ENCODE measurements at places on chromosomes 11 and 22.
A peak's percentile ranks its signal among the peaks of the same experiment; 100 is the strongest.

DNA sequence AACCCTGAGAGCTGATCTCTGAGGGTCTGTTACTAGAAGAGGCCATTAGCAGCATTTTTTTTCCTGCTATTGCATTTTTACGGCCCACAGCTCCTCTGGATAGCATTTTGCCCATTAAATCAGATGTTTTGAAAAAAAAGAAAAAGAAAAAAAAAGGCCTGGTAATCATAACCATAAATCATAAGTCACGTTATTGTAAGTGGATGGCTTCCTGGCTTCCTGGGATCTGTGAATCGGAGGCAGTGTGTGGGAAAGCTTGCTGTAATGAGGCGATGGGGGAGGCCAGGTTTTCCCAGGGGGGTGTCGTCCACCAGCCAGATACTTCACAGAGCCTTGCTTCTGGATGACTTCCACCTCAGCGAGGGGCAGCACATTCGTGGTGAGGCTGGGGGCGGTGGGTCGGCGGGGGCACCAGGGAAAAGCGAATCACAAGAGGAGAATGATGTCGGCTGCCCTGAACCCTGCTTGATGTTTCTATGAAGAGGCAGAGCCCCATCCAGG is 106.5 kb upstream of the SYT13 start:
- no peak for DNase-seq

DNA sequence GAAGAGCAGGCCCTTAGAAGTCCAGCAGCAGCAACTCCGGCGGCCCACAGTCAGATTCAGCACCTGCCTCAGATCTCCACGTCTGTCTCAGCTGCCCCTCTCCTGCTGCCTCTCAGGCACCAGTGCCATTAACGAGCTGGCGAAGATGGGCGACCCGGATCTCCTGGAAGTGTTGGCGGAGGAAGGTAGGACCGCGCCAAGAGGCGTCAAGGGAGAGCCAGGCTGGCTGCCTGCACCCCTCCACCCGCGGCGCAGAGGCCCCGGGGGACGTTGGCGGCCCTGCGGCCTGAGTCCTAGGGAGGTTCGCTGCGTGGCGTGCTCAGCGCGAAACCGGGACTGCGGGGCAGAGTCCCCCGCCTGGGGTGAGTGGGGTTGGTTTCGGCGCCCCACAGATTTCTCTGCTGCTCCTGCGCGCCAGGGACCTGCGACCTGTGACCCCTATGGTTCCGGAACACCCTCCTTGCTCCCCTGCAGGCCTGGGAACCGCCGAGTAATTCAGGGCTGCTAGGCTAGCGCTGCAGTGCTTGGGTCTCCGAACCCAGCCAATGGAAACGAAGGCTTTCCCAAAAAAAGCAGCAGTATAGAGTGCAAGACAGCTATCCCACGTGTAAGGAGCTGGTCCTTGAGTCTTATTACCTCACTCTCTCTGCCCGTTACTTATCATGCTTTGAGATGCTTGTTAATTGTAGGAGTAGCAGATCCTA is 615 bp downstream of the ANO5 start:
- no peak for DNase-seq

DNA sequence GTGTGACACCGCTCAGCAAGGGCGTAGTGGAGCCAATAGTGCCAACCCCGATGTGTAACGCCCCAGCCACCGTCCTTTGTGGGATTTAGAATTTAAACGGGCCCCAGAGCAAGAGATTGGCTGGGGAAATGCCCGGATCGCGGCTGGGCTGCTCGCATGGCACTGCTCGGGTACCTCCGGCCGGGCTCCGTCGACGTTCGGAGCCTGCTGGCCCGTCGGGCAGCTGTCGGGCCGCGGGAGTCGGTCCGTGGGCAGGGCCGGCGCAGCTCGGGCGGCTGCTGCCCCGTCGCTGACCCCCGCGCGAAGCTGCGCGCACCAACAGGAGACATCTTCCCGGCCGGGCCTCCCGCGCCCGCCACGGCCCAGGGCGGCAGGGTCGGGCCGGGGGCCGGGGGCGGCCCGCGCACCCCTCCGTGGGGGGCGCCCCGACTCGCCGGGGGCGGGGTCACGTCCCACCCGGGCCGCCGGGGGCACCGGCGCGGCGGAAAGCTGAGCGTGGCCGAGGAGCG is 1.3 kb upstream of the KDM2A start:
- no peak for DNase-seq

GRCh38 chr11:92272651-92273050 is 48.0 kb downstream of the FAT3 start:
- no peak for DNase-seq

DNA sequence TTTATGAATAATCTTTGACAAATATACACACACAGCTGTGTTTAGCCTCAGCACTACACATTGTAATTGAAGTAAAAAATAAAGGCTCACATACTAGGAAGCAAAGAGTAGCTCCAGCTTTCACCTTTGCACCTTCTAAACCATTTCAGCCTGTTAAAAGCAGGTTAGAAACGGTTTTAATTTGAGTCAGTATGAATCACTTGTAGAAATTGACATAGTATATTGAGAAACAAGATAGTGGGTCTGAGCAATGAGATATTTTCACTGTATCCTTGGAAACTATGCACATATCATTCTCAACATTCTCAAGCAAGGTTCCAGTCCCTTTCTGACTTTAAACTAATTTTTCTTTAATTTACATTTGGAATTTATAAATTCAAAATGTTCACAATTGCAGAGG is 380.3 kb downstream of the AASDHPPT start:
- DNase-seq = peak; percentile 79

Measured in HCEC 1CT (cell line).